ENCODE measurements at places on chromosomes 7 and 10.

DNA sequence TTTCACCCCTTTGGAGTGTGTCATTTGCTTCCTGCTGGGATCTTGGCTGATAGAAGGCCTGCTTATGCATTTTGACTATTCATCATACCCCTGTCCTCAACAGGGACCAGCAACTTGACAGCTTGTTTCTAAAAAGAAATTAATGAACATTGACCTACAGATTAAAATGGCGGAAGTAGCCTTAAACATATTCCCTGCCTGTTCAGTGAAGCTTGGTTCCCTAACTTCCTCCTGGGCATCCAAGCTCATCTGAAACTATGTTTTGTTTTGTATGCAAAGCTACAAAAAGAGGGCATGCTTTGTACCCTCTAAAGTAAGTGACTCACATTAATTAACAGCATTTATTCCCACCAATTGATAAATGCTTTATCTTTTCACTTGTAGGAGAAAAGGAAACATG lies 26.8 kb upstream of the CDK14 start:
- DNase-seq = no peak

DNA sequence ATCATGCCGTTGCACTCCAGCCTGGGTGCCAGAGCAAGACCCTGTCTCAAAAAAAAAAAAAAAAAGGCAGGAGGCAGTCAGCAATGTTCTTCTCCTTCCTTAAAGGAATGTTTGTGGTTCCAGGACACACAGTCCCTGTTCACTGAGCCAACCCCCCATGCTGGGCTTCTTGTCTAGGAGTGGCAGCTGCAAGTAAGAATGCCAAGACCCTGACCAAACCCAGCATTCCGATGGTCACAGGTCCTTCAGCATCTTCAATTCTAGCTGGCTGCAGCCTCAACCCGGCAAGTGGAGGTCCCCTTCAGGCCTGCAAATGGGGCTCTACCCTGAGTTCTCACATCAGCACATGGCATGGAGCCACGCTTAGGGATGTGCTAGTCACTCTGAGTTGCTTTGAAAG lies 38.2 kb upstream of the CUX1 start:
- no peak for DNase-seq

DNA sequence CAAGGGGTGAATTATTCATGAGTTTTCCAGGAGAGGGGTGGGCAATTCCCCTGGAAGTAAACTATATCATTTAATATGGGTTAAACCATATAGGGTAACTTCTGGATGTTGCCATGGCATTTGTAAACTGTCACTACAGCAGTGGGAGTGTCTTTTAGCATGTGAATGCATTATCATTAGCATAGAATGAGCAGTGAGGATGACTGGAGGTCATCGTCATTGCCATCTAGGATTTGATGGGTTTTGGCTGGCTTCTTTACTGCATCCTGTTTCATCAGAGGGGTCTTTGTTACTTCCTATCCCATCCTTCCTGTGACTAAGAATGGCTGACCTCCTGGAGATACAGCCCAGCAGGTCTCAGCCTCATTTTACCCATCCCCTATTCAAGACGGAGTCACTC lies 139.5 kb upstream of the PRKCQ start:
- DNase-seq = no peak

DNA sequence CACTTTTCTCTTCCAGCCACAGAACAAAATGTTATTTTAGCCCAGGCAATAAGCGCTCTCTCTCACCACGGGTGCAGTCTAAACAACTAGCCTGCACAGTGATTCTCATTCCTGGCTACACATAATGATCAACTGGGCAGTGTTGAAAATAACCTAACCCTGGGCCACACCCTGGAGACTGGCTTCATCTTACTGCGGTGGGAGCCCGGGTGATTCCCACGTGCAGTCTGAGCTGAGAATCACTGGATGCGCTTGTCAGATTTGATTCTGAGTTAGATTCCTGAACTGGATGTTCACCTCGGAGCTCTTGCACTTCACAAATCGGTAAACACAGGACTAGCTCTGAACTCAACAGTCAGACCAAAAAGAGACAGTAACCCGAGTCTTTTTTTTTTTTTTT lies 14.9 kb downstream of the ZC3HAV1 start:
- peak; percentile 53 for DNase-seq

DNA sequence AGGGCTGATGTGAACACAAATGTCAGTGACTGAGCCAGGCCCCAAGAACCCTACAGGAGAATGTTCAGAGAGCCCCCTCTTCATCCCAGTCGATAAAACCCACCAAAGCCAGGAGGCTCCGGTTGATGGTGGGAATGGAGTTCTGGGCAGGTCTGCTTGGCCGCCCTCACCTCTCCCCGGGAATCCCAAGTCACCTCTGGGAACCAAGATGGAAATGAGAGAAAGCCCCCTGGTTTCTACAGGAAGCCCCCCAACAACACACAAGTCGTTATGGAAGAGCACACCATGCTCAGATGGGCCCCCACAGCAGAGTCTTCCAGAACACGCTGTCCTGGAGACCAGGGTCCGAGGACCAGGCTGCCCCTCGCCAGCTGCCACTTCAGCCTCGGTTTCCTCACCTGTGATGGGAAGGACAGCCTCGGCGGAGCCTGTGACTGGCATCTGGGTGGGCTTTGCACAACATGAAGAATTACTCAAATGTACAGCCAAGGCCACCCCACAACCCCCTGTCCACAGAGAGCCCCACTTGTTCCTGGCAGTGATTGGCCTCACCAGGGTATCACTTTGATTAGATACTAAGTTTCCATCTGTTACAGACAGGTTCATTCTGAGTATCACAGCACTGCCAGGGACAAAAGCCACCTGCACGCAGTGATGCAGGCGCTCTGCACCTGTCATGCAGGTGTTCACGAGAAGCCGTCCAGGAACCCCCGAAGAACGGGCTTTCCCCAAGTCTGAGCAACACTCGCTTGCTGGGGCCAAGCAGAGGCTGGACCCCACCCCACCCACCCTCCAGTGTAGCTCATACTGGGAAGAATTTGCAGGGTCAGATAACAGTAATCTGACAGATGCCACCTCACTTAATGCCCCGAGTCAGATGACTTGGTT lies 57.6 kb downstream of the MKI67 start:
- DNase-seq = no peak

DNA sequence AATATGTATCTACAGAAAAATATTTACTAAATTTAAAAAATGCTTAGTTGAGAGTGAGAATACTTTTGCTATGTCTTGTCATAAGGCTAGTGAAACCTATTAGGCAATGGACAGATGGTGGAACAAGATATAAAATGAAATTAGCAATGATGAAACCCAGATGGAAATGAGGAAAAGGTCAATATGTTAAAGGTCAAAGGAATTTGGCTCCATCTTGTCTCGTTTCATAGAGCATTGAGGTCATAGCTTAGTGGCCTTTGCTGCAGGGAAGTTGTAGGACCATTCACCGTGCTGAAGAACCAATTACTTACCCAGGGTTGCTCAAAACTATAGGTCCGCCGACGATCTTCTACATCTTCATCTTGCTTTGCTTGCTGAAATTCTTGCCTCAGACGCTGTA lies 683.9 kb downstream of the PARD3 start:
- DNase-seq = no peak

DNA sequence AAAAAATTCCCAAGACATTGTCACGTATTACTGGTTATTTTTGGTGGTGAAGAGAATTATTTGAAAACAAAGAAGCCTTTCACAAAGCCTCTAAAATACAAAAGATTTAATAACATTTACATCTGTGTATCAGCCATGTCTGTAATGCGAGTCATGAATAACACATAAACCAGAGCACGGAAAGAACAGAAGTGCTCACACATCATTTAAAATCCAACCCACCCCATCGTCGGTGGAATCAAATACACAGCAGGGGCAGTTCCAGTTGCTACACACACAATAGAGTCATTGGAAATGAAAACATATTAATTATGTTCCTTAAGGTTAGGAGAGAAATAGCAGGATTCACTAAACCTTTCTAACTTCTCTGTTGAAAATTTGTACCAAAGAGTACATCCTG lies 1097.3 kb downstream of the KCNMA1 start:
- DNase-seq = no peak

DNA sequence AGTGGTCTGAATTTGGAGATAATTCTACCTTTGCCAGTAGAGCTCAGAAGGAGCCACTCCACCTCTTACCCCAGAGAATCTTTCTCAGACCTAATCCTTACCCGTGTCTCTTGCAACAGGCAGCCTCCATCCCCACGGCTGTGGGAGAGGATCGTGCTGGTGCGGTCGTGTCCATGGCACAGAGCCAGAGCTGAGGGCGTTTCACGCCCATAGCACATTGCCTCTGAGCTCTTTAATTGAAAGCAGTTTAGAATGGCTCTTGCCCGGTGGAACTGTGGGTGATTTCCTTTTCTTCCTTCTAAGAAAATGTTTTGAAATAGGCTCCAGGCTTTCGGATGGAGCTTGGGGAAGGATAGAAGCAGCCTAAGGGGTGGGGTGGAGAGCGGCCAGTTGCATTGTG lies 41.5 kb downstream of the PRF1 start:
- peak; percentile 69 for DNase-seq

DNA sequence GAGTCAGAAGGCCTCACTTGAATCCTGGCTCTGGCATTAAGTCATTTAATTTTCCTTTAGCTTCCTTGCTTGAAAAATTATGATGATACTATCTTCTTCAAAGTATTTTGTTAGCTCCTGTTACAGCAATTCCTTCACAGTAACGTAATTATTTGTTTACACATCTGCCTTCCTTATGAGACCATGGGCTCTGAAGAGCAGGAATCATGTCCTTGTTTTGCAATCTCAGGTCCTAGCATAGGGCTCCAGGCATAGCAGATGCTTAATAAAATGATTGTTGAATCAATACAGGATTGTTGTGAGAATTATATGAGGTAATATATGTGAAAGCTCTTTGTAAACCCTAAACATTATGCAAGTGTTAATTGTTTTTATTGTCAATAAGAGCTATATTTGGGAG lies 25.5 kb downstream of the KLHDC10 start:
- DNase-seq = no peak

DNA sequence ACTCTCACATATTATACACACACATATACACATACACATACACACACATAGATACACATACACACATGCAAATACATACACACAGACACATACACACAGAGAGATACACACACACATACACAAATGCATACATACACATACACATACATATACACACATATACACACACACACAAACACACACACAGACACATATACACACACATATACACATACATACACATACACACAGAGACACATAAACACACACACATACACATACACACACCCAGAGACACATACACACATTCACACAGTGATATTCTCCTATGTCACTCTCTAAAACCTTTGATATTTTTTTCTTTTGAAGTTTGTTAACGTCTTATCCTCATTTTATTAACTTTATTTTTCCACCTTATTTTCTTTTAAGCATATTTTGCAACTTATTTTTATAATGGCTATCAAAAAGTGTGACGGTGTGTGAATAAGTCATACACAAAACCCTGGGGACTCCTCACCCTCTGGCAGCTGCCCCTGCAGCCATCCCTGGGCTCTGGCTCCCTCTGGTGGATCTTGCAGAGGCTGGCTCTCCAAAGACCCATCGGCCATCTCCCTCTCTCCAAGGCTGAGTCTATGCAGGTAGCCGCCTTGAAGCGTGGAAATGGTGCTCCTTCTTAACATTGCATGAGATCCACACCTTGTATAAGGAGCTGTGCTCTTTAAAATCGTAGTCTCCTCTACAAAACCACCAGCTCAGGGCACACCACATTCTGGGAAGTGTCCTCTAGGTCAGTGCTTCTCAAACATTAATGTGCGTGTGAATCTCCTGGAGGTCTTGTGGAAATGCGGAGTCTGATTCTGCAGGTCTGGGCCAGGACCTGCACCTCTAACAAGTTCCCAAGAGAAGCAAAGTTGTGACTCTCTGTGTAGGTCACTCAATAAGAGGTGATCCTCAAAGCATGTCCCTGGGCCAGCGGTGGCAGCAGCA lies 4.1 kb upstream of the C10orf120 start:
- peak; percentile 76 for DNase-seq

- peak; percentile 62 for DNase-seq
Measured at GRCh38 chr10:24744946-24745345, 21.3 kb upstream of the ARHGAP21 start.

DNA sequence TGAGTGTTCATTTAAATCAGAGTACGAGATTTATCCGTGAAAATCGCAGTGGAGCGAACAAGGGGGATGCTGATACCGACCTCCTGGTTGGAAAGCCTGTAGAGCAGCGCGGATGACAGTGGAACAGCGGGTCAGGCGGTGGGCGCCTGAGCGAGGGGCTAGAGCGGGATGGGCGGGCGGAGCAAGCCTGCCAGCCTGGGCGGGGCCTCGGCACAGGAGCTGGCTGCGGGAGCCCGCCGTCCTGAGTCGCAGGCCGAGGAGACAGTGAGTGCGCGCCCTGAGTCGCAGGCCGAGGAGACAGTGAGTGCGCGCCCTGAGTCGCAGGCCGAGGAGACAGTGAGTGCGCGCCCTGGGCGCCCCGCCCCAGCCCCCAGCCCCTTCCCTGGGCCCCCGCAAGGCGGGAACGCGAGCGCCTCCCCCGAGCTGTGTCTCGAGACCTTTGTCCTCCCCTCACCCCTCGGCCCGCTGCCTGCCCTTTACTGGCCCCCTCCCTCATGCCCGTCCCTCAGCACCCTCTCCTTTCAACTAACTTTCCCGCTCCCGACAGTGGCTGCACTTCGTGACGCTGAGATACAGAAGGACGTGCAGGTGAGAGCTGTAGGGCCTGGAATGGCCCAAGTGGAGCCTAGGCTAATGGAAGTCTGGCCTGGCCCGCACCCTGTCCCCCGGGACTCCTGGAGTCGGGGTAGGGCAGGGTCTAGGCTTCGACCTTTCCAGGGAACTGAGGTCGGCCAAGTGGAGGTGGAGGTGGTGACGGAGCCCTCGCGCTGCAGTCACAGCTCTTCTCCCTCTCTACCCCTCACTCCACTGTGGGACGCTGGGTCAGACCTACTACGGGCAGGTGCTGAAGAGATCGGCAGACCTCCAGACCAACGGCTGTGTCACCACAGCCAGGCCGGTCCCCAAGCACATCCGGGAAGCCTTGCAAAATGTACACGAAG lies at the start of gene AS3MT:
TSS of gene AS3MT (plus strand) at position 213 of the 941 bp plus-strand sequence. CDS start at position 336, 123 bp downstream.
- DNase-seq = peak; percentile 55

DNA sequence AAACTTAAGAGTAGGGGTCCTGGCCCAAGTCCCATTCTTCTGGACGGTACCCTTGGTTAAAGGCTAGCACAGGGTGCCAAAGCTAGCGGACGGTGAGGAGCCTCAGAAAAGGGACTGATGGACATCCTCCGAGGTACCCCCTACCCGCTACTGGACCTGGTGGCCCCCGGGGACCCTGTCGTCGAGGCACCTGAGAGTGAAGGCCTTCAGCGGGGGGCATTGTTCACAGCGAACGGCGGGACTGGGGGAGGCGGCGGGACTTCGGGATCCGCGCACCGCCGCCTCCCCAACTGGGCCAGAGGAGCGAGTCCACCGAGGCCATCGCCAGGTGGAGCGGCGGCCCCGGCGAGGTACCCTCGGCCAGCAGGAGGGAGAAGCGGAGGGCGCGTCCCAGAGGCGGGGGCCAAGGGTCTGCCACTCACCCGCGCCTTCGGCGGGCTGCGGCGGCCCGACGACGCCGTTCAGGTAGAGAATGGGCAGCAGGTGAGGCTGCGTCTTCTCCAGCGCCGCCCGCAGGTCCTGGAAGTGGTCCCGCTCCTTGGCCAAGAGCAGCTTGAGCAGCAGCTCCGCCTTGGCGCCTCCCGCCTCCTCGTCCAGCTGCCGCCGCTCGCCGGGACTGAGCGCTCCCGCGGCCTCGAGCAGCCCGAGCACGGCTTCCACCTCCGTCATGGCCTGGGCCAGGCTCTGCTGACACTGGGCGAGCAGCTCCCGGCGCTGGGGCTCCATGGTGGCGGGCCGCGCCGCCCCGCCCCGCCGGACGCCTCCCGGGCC lies 575 bp downstream of the DLG5 start:
- peak; percentile 62 for DNase-seq

Data from hematopoietic multipotent progenitor cell treated with erythropoietin and hydrocortisone succinate and interleukin-3 and kit ligand, for 4 days (in vitro differentiated cells).